ENCODE measurements at places on chromosomes 2 and 18.

DNA sequence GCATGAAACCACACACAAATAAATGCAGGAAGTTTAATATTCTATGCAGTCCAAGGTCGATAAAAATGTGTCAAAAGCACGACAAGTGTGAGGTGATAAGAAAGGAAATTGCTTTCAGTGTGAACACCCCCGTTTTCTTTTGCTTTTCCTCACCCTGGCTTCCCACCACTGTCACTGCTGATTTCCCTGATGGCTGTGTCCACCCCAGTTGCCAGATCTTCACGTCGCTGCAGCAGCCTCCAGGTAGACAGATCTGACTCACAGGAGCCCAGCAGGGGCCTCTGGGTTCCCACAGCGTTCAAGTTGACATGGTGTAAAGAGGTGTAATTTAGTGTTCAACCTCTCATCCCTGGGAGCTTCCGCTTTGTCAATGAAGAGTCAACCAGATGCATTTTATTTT is 128.0 kb upstream of the TACR1 start:
- no peak for DNase-seq

DNA sequence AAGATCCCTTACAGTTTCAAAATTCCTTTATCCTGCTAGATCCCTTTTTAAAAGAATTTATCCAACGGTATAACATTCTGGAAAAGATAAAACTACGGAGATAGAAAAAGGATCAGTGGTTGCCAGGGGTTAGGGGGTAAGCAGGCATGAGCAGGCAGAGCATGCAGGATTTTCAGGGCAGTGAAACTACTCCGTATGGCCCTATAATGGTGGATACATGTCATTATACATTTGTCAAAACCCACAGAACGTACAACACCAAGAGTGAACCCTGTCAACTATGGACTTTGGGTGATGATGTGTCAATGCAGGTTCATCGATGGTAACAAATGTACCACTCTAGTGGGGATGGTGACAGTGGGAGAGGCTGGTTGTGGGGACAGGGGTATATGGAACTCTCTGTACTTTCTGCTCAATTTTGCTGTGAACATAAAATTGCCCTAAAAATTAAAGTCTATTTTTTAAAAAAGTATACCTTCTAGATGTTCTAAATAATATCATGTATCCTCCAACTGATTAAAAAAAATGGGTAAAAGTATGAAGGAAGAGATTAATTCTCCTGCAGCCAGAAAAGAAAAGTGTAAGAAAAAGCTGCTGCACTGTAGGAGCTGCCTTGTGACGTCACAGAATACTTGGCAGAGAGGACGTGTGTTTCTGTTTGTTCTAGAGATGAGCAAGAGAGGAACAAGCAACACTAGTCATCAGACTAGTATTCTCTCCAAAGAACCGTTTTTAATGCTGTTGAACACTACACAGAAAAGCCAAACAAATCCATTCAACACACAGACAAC is 23.6 kb downstream of the ANKRD44 start:
- DNase-seq: no peak

GRCh38 chr2:183063083-183063482 is 15.5 kb upstream of the DUSP19 start:
- DNase-seq: no peak

- DNase-seq: no peak
These were observed 35.2 kb downstream of the STK39 start for GRCh38 chr2:168212167-168212566.

DNA sequence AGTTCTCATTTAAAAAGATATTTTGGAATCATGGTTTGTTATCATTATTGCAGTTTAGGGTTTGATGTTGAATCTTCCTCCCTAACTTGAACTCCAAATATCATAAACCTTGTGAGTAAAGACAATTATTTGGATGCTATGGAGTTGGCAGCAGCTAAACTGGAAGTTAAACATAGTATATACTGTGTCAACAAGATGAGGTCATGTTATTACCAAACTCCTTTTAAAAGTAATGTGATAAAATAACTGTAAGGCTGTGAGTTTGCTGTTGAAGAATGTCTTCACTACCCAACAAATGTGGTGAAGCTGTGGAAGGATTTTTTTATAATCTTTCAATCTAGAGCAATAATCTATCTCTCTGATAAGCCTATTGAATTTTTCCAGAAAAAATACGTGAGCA is 16.0 kb downstream of the DNAH6 start:
- no peak for DNase-seq

DNA sequence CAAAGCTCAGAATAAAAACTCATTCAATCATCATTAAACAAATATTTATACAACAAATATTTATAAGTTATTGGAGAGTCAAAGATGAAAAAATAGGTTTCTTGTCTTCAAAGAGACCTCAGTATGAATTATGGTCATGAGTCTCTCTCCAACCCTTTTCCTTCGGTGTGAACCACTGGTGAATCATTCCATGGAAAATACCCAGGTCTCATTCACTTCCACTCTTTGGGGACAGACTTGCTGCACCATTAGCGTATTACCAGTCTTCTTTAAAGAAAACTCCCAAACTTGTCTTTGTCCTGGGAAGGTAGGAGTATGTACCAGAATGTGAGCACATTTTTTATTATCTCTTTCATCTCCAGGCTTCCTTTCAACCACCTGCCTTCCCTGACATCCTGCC is 257.4 kb upstream of the RBMS1 start:
- no peak for DNase-seq

DNA sequence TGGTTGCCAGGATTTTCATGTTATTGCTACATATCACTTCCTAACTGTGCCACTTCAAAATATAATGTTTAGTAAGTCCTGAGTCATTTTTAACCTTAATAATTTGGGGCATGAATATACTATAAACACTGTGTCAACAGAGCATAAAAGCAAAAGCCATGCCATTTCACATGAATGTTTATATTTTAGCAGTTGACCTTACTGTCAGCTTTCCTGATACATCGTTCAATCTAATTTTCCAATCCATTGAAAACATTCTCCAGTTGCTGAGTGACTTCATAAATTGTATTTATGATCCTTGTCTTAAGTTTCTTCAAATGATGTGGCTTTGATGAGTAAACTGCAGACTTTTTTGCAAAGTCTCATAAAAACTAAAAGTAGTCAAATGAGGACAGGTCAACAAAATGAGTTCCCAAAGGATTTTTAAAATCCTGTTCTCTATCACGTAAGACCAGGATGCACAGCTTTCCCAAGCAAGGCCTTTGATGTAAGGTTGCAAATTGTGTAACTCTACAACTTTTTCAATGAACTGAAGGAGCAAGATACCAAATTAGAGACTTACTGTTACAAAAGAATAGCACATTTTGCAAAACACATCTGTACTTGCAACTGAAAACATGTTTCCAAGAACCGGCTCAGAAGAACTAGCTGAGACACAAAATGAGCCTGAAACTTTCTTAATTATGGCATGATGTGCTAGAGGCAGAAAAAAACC is 117.7 kb downstream of the SATB2 start:
- DNase-seq: no peak

DNA sequence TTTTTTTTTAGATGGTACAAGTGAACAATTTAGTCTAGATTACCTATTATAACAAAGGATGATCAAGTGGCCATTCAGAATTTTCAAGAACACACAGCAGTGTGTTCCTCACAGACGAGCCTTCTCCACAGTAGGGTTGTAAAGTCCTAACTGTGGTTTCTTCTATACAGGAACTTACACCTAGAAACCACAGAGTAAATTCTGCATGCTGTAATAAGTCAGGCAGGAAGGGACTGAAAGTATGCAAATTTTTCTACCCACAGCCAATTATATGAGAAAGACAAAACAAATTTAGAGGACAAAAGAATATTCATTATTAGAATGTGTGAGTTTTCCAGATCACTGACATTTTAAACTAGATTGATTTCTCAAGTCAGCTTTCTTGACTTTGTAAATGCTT is 99.5 kb downstream of the RBMS1 start:
- no peak for DNase-seq

- no peak for DNase-seq
These were observed 95.5 kb upstream of the COL3A1 start for GRCh38 chr2:188878716-188879115.

GRCh38 chr2:56014046-56014730 is 90.6 kb upstream of the EFEMP1 start:
- DNase-seq: no peak

Measured in activated CD4-positive, alpha-beta T cell treated with anti-CD3 and anti-CD28 coated beads, Interleukin-2, amount 50 U/mL, for 4 hours (primary cell).